Type B pancreatic cell (in vitro differentiated cells): ENCODE measurements at places on chromosomes 7 and 10. TPM values are rescaled to one million over a fixed set of nuclear protein-coding genes. Genes with fewer than 3 reads are reported as not detected.

The MINDY4 gene
- 5.4 and 8.4 TPM in 2 replicates for total RNA-seq

The INMT gene
- total RNA-seq: not detected in 2 replicates

The ZNF117 gene
- 18.8 and 24.4 TPM in 2 replicates for total RNA-seq

The ABCC2 gene
- 11.0 and 64.0 TPM in 2 replicates for total RNA-seq

The SLC18A3 gene
- total RNA-seq: 1.6 and 6.2 TPM in 2 replicates

The CYP2C8 gene
- total RNA-seq: 2.2 and 2.9 TPM in 2 replicates

The HOXA9 gene
- total RNA-seq: 0.67 and 4.1 TPM in 2 replicates

The NUTM2B gene
- 1.00 and 1.2 TPM in 2 replicates for total RNA-seq

The PRF1 gene
- total RNA-seq: not detected in 2 replicates

DNA sequence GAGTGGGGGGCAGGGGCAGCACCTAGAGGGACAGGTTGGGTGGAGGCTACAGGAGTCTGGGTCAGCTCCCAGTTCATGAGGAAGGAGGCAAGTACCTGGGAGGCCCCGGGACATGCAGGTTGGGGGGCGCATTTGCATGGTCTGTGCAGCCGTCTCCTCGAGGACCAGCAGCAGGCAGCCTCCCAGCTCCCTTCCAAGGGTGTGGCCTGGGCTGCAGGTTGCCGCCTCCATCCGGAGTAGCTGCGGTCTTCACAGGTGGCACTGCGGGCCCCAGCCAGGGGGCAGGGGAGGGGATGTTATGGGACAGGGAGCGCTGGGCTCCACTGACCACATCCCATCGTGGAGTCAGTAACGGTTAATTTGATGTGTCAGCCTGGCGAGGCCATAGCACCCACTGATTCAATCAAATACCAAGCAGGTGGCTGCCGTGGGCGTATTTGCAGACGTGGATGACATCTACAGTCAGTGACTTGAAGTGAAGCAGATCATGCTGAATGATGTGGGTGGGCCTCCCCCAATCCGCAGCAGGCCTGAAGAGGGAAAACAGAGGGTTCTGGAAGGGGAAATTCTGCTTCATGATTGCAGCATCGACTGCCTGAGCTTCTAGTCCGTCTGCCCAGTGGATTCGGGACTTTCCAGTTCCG is 81.6 kb downstream of the PRKAG2 start:
- no peak for DNase-seq

- no peak for DNase-seq
Measured at GRCh38 chr7:102832674-102833073, 80.1 kb upstream of the LRRC17 start.

DNA sequence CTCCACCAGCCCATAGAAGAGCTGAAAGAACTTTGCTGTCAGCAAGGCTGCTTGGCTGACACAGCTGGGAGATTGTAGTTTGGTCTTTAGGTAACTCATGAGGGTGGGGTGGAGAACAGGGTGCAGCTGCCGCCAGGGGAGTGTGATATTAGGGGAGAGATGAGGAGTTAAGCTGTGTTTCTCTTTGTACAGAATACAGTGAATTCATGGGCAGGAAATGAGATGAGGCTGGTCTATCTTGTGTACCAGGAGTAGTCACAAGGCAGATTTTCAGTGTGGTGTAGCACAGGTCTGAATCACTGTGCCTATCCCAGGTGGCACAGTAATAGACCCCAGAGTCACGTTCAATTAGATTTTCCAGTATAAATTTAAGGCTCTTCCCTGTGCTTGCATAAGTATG is 56.6 kb upstream of the TARP start:
- DNase-seq: no peak

GRCh38 chr10:70510904-70511303 is 32.3 kb downstream of the PALD1 start:
- no peak for DNase-seq

- DNase-seq: no peak
Measured at GRCh38 chr10:129968853-129969183, 4.7 kb upstream of the EBF3 start.

DNA sequence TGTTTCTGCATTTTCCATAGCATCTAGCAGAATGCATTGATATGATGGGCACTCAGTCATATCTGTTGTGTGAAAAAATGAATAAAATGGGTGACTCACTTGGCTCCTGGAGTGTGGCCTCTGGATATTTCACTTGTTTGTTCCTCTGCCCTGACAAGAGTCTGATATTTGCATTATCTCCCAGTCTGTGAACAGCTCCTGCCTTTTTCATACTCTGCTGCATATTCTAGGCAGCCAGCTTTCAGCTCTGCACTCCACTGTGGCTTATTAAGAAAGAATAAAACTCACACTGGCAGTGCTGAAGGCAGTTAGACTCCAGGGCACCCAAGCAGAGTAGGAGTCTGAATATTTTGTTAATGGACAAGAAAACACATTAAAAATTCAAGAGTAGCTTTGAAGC is 623.9 kb downstream of the SORCS1 start:
- no peak for DNase-seq

GRCh38 chr10:51080311-51081006 is 6.2 kb downstream of the PRKG1 start:
- DNase-seq: no peak

GRCh38 chr10:102527546-102527945 is 23.8 kb downstream of the SUFU start:
- no peak for DNase-seq

DNA sequence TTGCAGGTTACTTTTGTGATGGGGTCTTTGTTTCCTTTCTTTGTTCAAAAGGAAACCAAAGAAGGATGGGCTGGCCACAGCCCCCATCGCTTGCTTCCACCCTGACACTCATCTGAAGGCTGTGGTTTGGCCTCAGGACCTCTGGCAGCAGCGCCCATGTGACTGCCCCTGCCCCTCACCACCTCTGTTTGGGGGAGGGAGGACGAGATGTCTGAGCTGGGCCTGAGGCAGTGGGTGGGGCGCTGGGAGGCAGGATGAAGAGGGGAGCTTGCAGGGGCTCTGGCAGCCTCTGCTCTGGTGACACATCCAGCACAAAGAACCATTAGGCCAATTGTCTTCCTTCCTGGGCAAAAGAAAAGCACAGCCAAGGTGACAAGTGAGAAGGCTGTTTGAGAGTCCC is 15.9 kb upstream of the CHST15 start:
- no peak for DNase-seq
